ENCODE measurements at places on chromosomes 13 and 19.

DNA sequence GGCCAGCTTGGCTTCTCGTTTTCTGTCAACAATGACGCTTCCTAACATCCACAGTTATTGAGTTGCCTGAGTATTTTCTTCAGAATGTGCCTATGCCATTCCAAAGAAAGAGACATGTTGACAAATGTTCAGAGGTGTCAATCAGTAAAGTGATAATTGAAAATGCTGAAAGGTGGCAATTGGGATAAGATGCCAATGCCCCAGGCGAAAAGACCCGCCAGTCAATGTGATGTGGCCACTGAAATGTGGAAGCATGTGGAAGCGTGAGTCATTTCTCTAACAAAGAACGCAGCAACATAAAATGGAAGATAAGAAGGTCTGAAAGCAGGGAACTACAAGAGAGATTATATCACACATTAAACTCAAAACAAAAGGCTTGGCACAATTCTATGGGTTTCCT is 882.2 kb upstream of the SLC10A2 start:
- no peak for DNase-seq

- DNase-seq, result no peak
Observed at GRCh38 chr19:44744871-44745332, 3.6 kb upstream of the BCL3 start.

DNA sequence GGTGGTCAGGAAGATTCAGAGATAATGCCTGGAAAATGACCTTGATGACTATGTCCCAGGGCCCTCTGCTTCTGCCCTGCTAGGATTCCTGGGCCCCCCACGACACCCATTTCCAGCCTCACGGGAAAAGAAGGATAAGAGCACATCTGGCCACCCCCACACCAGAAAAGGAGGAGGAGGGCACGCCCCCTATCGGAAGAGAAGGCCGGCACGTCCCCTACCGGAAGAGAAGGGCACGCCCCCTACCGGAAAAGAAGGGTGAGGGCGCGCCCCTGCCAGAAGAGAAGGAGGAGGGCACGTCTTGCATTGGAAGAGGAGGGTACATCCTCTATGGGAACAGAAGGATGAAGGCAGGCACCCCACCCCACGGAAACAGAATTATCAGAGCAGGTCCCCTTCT is 84.3 kb downstream of the IER2 start:
- DNase-seq, result peak; percentile 11

GRCh38 chr13:103104340-103104739 is 38.1 kb upstream of the SLC10A2 start:
- DNase-seq, result no peak

GRCh38 chr19:8673276-8673891 is 25.2 kb downstream of the ACTL9 start:
- no peak for DNase-seq

DNA sequence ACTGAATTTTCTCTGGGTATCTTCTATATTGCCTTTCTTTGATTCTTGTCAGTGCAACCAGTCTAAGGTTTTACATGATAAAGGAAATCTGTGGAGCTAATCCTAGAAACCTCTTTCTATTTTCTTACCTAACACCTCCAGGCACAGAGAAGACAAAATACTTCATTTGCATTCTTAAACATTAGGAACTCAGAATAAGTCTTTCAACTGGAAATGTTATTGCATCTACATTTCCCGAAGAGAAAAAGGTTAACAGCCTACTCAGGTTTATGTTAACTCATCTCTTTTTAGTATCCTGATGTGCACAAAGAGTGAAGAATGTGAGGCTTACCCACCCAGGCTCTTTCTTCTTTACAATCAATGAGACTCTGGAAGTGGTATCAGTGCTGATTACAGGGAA is 106.7 kb downstream of the PCCA start:
- DNase-seq, result no peak

GRCh38 chr13:23695196-23695595 is 125.0 kb downstream of the TNFRSF19 start:
- DNase-seq, result no peak

- no peak for DNase-seq
Observed at GRCh38 chr13:93343097-93343496, 116.5 kb downstream of the GPC6 start.

- no peak for DNase-seq
Observed at GRCh38 chr19:17423429-17424208, 3.8 kb downstream of the MVB12A start.

DNA sequence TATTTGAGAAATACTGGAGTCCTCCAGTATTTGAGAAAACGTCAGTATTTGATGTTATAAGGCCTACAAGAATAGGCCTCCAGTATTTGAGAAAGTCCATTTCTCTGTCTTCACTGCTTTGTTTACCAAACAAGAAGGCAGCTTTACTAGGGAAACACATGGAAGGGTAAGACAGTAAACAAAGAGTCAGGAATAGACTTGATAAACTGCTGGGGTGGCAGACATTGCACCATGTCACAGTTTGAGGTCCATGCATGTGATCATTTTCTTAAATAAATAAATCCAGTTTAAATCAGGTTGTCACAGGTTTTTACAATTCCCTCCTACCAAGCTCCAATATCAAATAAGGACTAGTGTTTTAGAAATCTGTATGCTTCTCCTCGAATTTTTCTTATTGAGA is 1431.0 kb upstream of the SPRY2 start:
- DNase-seq, result no peak

DNA sequence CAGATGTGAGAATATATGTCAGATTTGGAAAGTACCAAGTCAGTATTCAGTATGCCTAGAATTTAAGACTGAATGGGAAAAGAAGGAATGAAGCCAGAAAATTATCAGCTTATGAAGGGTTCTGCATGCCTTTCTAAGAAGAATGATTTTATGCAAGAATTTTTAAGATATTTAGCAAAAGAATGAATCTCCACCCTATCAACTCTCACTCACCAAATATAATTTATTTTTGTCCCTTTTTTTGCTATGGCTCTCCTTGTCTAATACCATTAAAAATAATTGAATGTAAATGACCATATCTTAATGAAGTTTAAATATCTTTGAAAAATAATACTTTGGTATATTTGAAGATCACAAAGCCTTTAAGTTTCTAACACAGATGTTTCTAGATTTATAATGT is 612.7 kb upstream of the GPC6 start:
- no peak for DNase-seq

- DNase-seq, result no peak
Observed at GRCh38 chr13:85266331-85266730, 532.9 kb downstream of the SLITRK6 start.

GRCh38 chr19:45653634-45654033 is 14.4 kb upstream of the GIPR start:
- DNase-seq, result no peak

- DNase-seq, result no peak
Observed at GRCh38 chr13:109494925-109495369, 291.4 kb downstream of the IRS2 start.

DNA sequence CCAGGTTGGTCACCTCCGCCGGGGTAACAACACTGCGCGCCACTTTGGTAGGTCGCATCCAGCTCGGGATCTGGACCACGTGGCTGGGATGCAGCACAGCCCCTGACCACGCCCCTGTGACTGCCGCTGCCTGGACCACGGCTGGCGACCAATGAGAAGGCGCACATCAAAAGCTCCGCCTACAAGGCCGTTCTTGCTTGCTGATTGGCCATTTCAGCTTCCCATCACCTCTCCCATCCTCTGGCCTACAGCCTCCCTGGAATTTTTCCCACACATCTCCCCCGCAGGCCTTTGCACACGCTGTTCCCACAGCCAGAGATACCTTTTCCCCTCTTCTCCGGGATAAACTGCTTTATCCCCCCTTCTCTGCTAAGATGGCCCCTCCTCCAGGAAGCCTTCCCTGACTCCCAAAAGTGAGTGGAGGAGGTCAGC is 12.5 kb upstream of the MAP1S start:
- no peak for DNase-seq

- DNase-seq, result peak; percentile 53
Observed at GRCh38 chr19:47723581-47723940, 10.3 kb downstream of the EHD2 start.

DNA sequence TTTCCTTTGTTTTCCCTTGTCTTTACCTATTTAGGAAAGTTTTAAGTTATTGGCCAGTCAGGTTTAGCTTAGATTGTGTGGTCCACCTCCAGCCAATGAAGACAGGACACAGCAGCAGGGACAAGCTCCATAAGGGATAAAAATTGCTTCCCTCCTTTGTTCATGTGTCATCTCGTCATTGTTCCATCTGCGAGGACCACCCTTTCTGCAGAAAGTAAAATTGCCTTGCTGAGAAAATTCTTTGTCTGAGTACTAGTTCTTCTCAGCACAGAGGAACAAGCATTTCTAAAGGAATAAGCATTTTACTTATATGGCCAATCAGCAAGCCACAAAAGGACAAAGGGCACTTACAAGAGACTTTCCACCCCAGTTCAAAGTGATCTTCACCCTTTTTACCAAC is 11.4 kb downstream of the ZNF560 start:
- no peak for DNase-seq

- DNase-seq, result peak; percentile 11
Observed at GRCh38 chr13:105625691-105626090, 909.8 kb downstream of the EFNB2 start.

- no peak for DNase-seq
Observed at GRCh38 chr19:11196406-11197287, 698 bp downstream of the KANK2 start.

DNA sequence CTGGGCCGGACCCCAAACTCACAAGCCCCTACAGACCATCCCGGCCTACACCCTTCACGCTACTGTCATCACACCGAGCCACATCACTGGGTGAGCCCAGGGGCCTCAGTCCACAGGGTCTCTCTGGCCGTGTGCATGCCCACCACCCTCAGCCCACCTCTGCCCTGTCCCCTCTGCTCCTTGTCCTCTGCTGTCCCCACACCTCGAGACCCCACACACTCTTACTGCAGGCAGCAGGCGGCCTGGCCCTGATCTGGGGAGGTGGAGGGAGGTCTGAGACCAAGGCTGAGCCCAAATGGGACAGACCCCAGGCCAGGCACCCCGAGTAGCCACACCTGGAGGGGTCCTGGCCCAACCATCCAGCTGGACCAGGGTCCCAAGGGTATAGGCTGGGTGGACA is 35.2 kb downstream of the PEPD start:
- no peak for DNase-seq

GRCh38 chr19:47545061-47545948 is 27.6 kb downstream of the ZNF541 start:
- DNase-seq, result no peak

- DNase-seq, result no peak
Observed at GRCh38 chr19:38227287-38228004, 3.4 kb upstream of the DPF1 start.

- DNase-seq, result no peak
Observed at GRCh38 chr13:45178349-45179162, 22.3 kb downstream of the KCTD4 start.

GRCh38 chr13:24038405-24038804 is 122.1 kb upstream of the SPATA13 start:
- no peak for DNase-seq

DNA sequence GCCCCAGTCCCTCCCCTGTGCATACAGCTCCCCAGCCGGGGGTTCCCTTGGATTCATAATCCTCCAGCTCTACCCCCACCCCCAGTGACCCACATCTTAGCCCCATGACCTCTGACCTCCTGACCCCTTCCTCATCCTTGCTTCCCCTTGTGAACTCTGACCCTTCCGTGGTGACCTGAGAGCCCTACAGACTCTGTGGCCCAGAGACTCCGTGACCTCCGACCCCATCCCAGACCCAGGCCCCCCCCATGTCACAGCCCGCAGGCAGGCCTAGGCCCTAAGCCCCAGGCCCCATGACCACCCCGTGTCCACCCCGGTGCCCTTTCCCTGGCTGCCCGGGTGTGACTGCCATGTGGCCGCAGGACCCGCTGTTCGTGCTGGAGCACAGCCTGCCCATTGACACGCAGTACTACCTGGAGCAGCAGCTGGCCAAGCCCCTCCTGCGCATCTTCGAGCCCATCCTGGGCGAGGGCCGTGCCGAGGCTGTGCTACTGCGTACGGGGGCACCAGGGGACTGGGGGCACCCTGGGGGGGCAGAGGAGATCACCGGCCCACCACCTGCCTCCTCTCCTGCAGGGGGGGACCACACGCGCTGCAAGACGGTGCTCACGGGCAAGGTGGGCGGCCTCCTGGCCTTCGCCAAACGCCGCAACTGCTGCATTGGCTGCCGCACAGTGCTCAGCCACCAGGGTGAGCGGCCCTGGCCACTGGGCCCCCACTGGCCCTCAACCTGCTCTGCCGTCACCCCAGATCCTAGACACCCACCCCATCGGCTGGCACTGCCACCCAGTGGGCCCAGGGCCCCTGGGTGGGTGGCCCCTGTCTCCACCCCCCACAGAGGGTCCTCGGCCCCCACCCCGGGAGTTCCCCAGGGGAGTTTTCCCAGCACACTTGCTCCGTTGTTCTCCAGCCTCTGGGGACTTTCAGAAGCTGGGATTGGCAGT is 2.4 kb upstream of the SPIB start:
- DNase-seq, result no peak

GRCh38 chr13:60178327-60178726 is 14.6 kb upstream of the DIAPH3 start:
- DNase-seq, result no peak

GRCh38 chr19:44992336-44993163 is 8.7 kb upstream of the RELB start:
- no peak for DNase-seq

DNA sequence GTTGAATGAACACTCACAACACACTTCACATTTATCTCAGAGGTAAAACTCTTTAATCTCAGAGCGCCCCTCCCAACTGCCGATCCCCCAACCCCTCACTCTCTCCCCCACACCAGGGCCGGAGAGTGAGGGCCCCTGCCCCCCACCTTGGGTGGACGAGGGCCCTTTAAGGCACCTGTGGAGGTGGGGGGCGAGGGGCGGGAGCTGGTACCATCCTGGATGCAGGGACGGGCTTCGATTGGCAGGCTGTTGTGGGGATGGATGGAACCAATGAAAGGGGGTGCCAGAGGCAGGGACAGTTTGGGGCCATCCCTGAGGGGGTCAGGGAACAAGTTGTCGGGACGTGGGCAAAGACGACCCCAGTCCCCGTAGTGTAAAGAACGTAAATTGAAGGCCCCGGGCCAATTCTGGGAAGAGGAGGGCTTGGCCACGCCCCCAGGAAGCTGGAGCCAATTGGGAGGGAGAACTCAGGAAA is 1.7 kb upstream of the PNKP start:
- DNase-seq, result no peak

DNA sequence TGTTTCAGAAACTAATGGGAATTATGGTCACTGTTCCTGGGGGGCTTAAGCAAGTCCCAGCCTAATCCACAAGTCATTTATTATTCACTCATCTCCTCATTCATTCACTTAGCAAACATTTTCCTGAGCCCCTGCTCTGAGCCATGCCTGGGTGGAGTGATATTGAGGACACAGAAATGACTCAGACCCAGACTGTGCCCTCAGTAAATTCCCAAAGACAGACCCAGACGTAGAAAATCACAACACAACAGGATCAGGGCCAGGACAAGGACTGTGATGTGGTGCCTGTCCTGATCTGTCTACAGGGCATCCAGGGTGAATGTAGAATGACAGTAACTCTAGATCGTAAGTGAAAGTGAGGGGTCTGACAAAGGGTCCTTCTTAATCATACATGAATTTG is 7.0 kb upstream of the SPACA6 start:
- no peak for DNase-seq

- no peak for DNase-seq
Observed at GRCh38 chr13:41608111-41608838, 150.9 kb downstream of the RGCC start.

- DNase-seq, result no peak
Observed at GRCh38 chr19:30431591-30431990, 59.4 kb downstream of the ZNF536 start.

Measured in AML-193 (cell line).